T-helper 22 cell (primary cell): ENCODE measurements at places on chromosomes 7 and 10.

- no peak for DNase-seq
These were observed 906.8 kb downstream of the LRMDA start for GRCh38 chr10:76338187-76338586.

GRCh38 chr10:73585327-73585726 is 5.8 kb downstream of the USP54 start:
- DNase-seq, result no peak

GRCh38 chr10:105949721-105950120 is 1214.8 kb downstream of the SORCS1 start:
- DNase-seq, result no peak

- no peak for DNase-seq
These were observed 8.5 kb upstream of the METTL27 start for GRCh38 chr7:73850781-73851207.

GRCh38 chr7:134857958-134858357 is 78.5 kb downstream of the CALD1 start:
- no peak for DNase-seq

DNA sequence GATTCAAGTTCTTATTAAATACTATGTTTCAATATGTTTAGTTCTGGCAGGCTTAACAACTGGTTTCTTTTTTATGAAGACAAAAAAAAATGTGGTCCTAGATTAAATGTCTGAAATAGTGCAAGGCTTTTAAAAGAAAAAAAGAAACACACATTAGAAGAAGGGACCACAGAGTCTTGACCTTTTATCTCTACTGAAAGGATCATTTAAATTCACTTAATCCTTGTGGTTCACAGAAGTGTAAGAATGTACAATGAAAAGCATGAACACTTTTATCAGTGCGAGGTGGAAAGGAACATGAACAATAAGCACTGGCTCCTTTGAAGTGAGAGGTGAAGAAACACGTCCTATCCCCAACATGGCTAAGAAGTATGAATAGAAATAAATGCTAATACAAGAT is 765.1 kb downstream of the MAGI2 start:
- DNase-seq, result no peak

GRCh38 chr7:26626156-26626555 is 238.2 kb downstream of the SKAP2 start:
- DNase-seq, result no peak

DNA sequence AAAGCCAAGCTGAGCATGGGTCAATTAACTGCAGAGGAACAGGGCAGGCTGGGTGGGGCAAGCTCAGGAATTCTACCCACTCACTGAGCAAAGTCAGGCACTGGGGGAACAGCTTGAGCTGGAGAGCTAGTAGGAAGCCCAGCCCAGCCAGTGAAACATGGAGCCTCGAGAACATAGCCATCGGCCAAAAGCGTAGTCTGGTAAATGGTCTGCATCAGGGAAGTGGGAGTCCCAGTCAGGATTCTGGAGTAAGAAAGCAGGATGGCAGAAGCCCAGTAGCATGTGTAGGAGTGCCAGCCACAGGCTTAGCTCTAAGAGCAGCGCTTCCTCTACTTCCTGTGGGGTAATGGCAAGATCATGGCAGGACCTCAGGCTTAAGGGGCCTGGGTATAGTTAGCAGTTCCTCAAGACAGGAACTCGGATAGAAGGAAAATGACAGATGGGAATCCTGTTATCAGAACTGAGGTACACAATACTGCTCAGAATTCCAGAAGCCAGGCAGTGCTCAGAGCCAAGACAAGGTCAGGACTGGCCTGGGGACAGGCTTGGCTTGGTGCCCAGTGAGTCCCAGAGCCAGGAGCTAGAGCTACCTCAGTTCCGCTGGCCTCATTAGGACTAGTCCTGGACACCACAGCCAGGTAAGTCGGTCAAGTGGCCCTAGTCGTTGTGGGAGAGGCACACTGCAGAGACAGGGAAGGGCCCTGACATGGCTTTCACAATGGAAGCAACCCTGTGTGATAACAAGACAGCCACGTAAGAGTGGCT is 65.4 kb upstream of the MXI1 start:
- no peak for DNase-seq

- DNase-seq, result no peak
These were observed 11.6 kb downstream of the VWDE start for GRCh38 chr7:12391922-12392615.

GRCh38 chr10:96478355-96478754 is 35.4 kb downstream of the TLL2 start:
- DNase-seq, result no peak

GRCh38 chr10:63133056-63133820 is at the start of gene NRBF2:
TSS of gene NRBF2 (plus strand) at chr10:63133328. CDS start at chr10:63133471, 143 bp downstream.
- DNase-seq, result peak; percentile 92

GRCh38 chr7:77993838-77994237 is 195.3 kb downstream of the PHTF2 start:
- no peak for DNase-seq

- DNase-seq, result no peak
These were observed 847 bp downstream of the BTAF1 start for GRCh38 chr10:91924212-91925021.

GRCh38 chr10:86661161-86662025 is 6.9 kb upstream of the LDB3 start:
- no peak for DNase-seq

DNA sequence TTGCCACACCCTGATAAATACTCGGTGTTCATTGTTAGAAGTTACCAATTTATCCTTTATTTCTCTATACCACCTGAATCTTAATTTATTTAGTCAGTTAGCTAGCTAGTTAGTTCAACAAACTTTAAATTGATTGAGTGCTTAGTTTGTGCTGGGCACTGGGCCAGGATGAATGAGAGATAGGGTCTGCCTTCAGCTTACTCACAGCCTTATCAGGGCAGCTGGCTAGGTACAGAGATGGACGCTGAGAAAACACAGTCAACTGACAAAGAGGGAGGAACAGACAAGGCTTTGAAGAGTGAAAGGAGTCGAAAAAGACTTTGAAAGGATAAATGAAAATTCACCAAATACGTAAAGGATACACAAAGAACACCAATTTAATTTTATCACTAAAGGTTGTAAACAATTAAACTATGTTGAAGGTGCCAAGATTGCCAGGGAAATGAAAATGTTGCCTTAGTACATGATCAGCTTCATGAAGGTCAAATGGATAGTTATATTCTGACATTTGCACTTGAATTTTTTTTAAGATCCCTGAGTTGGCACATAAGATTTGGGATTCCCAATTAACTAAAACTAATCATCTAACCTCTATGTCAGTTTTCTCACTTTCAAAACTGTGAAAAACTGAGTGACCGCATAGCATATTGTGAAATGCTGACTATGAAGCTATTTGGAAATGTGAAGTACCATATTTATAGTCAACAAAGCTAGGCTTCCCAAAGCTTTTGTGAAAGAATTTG is 2.1 kb downstream of the CAV2 start:
- DNase-seq, result no peak
